ENCODE measurements at places on chromosomes 2 and 18.

DNA sequence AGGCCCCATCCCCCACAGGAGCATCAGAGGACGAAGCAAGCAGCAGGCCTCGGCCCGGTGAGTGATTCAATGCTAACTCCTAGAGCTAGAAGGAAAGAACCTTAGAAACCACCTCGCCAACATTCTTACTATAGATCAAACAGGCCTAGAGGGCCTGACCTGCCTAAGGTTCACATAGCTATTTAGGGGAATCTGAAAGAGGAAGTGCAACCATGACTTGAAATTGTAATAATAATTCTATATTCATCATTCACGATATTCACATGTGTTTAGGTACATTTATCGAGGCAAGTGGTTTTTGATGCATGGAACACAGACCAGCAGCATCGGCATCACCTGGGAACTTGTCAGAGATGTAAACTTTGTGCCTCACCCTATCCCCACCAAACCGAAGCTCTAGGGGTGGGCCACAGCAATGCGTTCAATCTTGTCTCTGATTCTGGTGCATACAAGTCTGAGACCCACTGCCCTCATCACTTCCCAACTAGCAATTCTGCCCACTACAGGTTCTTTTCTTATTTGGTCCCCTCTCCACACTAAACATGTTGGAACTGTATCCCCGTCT, 78.0 kb upstream of the DNMT3A start:
- no peak for DNase-seq

DNA sequence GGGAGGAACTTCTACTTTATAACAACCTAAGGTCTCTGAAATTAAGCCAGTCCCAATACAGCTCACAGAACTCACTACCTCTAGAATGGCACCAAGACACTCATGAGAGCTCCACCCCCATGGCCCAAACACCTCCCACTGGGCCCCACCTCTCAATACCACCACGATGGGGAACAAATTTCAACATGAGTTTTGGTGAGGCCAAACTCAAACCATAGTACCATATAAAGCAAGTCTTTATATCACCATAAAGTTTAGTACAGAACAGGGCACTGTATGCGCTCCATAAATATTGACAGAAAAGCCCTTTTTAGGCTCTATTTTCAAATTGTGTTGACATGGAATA, 3.3 kb downstream of the AFG3L2 start:
- DNase-seq = no peak

GRCh38 chr18:63903851-63904570, 3.7 kb upstream of the SERPINB10 start:
- no peak for DNase-seq

DNA sequence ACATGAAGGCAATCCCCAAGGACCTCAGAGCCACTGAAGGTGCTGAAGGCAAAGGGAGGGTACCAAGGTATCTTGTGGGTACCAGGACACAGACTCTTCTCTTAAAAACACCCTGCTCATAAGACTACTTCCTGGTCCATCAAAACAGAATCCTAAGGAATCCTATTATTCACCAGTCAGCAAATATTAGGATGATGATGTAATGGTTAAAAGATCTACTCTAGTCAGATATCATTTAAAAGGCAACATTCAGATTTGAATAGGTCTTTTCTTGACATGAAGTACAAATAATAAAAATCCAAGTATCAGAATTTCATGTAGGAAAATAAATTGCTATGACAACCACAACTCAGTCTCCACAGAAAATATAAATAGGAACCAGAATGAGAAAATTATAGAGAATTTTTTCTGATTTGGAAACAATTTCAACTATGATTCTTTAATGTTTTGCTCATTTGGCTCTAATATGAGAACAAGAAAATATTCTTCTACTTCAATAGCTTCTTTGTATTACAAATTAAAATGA, 77.8 kb upstream of the ZNF397 start:
- DNase-seq = no peak

GRCh38 chr2:120509991-120510735, 164.2 kb downstream of the INHBB start:
- no peak for DNase-seq

GRCh38 chr2:126482582-126483464, 173.1 kb upstream of the GYPC start:
- no peak for DNase-seq

GRCh38 chr2:9263428-9263827, 56.8 kb downstream of the ASAP2 start:
- DNase-seq = no peak

DNA sequence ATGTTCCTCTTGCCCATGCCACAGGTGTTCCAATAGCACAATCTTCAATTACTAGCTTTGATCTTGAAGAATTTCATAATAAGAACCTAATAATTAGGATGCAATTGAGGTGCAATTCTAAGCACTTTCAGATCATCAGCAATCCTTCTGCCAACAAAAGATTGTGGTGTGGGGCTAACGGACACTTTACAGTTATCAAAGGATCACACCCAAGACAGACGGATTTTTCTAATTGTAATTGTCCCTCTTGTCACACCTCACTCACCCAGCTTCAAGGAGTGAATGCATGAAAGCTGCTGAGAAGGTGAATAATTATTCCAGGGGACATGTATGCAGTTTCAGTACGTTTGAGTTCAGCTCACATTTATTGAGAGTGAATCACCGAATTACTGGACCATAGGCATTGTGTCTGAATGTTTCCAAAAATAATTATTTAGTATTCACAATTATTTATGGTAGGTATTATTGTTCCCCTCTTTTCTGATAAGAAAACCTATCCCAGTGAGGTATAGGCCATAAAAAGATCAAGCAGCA, 438.5 kb upstream of the TRIB2 start:
- DNase-seq = no peak

GRCh38 chr2:129443235-129443864, 536.1 kb upstream of the RAB6C start:
- no peak for DNase-seq

- DNase-seq = no peak
These were observed 48.8 kb downstream of the MAP3K20 start for GRCh38 chr2:173124441-173124840.

DNA sequence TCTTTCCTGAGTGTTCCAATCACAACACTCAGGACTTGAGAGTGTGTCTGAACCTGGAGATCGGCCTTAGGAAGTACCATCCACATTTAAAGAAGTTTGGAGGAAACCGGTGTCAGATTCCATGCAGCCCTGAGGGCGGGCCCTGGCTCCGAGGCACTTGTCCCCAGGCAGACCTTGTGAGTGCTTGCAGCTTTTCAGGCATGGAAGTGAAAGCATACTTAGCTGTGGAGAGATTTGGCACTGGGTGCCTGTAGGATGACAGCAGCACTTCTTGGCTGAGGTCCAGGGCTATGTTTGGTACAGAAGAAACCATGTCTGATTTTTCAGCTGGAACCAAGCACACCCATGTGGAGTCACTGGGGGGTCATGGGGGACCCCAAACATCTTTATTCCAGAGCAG, 230.8 kb downstream of the SEPTIN10 start:
- DNase-seq = no peak

- no peak for DNase-seq
These were observed 23.5 kb downstream of the CAPN14 start for GRCh38 chr2:31193806-31194205.

DNA sequence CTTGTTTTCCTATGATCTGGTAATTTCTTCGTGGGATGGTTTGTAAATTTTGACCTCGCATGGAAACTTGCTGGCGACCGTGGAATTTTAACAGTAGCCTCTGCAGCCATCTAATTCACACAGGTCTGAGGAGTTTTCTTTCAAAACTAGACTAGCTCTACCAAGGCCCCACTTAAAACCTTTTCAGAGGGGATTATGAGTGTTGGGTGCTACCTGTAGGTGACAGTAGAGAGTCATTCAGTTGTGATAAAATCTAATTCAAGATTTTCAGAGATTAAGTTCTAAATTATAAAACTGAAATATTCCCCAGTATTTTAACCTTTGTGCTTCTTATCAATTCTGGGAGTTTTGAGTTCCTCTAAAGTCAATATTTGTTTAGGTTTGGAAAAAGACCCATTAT, 31.0 kb downstream of the THSD7B start:
- DNase-seq = no peak

GRCh38 chr2:68438455-68439303, 28.4 kb downstream of the FBXO48 start:
- no peak for DNase-seq

- DNase-seq = no peak
These were observed 32.9 kb upstream of the PPM1B start for GRCh38 chr2:44135771-44136170.

GRCh38 chr2:148622366-148622765, 22.2 kb upstream of the EPC2 start:
- DNase-seq = no peak

GRCh38 chr2:160305081-160305750, 105.1 kb upstream of the ITGB6 start:
- no peak for DNase-seq

DNA sequence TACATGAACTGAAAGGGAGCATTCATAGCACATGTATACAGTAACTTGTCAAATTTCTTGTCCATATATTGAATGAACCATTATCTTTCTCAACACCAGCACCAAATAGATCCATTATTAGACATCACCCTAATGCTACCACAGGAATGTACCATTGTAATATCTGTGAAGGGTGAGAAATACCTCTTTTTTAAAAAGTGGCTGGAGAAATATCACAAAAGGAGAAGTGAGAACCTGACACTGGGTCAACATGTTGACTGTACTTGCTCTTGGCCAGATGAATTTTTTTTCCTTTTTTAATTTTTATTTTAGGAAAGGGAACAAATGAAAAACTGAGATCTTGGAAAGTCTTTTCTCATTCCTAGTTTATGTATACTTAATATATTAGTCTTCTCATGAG, 63.5 kb downstream of the CAVIN2 start:
- no peak for DNase-seq

GRCh38 chr18:75492852-75493251, 65.3 kb upstream of the SMIM21 start:
- no peak for DNase-seq

- no peak for DNase-seq
These were observed 239.4 kb upstream of the TANK start for GRCh38 chr2:160920791-160921303.

Data from activated CD4-positive, CD25-positive, alpha-beta regulatory T cell (primary cell).